ENCODE measurements at places on chromosomes 13 and 19.

DNA sequence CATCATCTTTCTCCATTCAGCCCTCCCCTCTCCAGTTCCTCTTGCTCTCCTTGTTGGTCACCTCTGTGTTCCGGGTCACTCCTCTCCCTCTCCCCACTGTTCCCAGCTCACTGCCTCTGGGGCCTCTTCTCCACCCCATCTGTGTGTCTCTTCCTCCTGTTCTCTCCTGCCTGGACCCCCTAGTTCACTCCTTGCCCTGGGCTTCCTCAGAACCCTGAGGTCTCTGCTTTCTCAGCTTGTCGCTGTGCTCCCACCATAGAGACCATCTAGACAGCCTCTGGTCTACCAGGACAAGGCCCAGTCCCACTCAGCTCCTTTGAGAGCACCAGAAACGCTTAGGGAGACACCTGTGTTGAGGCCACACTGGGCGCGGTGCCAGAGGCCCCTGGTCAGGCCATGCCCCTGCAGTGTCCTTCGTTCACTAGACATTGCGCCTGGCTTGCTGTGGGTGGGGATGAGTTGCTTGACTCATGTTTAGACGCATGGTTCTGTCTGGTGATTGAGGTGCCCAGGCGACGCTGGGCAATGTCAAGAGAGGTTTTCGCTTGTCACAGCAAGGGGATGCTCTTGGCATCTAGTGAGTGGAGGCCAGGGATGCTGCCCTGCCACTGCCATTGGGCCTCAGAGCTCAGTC is 4.8 kb downstream of the LENG9 start:
- DNase-seq, result no peak

DNA sequence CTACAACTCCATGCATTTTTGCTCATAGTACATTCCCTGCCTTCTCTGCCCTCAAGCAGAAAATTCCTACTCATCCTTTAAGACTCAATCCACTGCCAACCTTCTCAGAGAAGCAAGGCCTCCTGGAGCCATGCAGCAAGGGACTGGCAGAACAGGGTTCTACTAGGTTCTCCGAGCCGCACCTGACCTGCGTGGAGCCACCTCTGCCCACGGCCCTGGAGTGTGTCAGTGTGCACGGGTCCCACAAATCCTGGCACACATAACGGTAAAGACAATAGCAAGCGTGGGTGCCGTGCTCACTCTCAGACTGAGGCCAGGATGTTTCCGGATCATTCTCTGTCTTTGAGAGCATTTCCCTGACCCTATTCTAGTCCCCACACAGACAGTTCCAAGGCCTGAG is 30.0 kb downstream of the SOX1 start:
- no peak for DNase-seq

DNA sequence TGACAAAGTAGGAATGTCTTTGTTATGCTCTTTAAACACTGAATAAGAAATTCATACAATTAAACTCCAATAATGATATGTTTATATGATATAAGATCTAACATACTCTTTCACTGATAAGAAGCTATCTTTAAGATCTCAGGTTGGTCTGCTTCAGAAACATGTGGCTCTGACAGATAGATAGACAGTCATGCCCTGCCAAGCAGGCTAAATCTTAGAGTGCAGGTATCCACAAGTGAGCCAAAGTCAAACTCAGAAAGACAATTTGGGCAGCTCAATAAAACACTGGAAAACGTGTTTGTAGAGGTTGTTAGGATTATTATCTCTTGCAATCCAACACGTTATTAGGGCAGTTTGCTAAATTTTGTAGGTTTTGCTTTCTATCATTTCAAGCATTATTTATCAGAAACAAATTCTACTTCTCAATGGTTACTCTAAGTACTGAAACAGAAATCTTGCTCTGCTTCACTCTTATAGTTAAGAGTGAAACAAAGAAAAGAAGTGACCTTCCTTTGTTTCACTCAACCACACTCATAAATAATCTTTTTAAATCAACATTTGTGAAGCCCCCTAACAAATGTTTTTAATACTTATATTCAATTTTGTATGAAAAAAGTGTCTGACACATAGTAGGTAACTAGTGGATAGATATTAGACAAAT is 1255.6 kb downstream of the DIAPH3 start:
- no peak for DNase-seq

GRCh38 chr13:112643759-112644459 is 45.9 kb upstream of the ATP11A start:
- no peak for DNase-seq

- no peak for DNase-seq
These were observed 958.4 kb upstream of the SLC10A2 start for GRCh38 chr13:104024416-104025170.

- DNase-seq, result no peak
These were observed 685 bp downstream of the TCF3 start for GRCh38 chr19:1651568-1652291.

DNA sequence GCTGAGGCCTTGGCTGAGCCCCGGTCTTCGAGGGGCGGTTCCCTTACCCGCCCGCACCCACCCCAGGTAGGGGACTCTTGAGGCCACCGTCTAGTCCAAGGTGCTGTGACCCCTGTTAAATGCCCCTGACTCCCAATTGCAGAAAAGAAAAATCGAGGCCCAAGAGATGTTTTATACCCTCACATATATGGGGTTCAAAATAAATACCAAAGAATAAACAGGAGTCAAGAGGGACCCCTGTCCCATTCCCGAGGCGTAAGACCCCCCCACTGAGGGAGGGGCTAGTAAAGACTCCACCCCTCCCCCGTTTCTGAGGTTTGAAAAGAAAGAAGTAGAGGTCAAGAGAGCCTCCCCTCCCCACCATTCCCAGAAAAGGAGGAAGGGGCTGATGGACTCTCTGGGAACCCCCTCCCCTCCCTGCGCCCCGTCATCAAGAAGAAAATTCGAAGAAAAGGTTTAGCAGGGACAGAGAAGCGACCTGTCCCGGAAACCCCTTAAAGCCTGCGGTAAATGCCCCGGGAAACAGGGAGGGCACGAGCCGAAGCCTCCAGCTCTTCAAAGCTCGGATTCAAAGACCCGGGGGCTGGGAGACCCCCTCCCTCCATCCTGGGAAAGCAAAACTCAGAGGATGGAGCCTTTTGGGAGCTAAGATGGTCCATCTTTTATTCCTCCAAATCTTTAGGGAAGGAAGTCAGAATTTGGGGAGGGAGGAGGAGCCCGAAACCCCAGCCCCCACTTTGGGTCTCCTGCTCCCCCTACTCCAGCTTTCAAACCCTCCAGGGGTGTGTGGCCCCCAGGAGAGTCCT is 755 bp upstream of the RAB3A start:
- DNase-seq, result no peak

- DNase-seq, result no peak
These were observed 15.6 kb downstream of the EPS8L1 start for GRCh38 chr19:55091126-55091910.

- no peak for DNase-seq
These were observed 1060.8 kb downstream of the UQCRFS1 start for GRCh38 chr19:28152195-28152594.

DNA sequence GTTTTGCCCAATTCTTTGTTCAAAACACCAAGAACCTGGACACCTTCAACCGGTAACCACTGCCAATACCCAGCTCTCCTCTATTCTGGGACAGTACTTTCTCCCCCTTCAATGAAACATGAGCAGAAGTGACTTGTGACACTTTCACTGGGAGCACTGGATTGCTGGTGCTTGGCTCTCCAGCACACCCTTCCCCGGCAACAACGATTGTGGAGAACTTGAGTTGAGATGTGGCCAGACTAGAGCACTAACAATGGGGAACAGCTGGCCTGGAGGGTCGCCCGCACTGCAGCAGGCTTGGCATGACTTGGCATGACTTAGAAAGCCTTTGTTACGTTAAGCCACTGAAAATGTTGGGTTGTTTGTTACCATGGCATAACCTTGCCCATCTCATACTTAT is 7.5 kb upstream of the B3GLCT start:
- no peak for DNase-seq

DNA sequence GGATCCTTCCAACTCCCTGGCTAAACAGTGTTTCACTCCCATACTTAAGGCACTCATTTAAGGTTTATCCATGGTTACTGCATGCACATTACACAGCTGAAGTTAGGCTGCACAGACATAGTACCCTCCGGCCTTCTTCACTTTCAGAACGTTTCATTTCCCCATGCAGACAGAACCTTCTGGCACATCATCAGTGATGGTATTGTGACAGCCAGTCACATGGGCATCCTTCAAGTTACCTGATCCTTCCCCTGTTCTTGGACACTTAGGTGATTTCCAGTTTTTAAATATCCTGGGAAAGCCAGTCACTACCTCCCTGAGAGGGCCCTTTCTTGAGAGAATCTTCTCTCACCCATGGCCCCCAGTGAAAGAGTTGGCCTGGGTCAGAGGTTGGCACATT is 9.1 kb downstream of the SMIM7 start:
- no peak for DNase-seq

GRCh38 chr19:14096272-14096992 is 5.9 kb upstream of the SAMD1 start:
- DNase-seq, result no peak

DNA sequence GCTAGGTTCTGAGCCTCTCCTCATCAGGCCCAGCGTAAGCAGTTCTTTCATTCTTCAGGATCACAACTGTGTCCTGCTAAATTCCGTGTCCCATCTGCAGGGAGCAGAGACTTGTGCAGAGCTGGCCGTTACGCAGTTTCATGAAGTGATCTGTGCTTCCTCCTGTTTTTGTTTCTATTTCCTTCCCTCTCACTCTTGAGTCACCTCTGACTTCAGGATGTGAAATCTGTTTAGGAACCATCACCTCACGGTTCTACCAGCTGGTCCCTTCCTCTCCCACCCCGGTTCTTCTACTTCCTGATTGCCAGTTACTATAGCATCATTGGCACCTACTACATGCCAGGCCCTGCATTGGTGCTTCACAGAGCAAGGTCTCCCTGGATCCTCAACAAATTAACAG is 8.5 kb downstream of the MAU2 start:
- DNase-seq, result no peak

- no peak for DNase-seq
These were observed 12.1 kb upstream of the DACH1 start for GRCh38 chr13:71879129-71879535.

GRCh38 chr13:43977911-43978310 is 98.2 kb downstream of the LACC1 start:
- no peak for DNase-seq

DNA sequence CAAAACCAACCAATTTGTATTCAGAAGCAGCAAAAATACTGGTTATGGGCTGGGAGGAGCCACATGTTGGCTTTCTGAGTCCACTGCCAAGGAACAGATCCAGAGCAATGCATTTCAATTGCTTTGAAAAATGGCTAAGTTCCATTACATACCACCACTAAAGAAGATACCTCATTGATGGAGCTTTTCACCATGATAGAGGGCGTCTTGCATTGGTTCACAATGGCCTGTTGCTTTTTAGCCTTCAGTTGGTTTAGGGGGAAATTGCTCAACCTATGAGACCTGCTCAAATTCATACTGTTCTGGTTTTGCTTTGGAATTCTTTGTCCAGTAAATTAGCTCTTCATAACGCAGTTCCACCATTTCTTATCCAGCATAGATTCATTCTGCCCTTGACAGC is 21.2 kb upstream of the CPB2 start:
- no peak for DNase-seq

GRCh38 chr13:97979051-97979450 is 25.6 kb downstream of the IPO5 start:
- no peak for DNase-seq

DNA sequence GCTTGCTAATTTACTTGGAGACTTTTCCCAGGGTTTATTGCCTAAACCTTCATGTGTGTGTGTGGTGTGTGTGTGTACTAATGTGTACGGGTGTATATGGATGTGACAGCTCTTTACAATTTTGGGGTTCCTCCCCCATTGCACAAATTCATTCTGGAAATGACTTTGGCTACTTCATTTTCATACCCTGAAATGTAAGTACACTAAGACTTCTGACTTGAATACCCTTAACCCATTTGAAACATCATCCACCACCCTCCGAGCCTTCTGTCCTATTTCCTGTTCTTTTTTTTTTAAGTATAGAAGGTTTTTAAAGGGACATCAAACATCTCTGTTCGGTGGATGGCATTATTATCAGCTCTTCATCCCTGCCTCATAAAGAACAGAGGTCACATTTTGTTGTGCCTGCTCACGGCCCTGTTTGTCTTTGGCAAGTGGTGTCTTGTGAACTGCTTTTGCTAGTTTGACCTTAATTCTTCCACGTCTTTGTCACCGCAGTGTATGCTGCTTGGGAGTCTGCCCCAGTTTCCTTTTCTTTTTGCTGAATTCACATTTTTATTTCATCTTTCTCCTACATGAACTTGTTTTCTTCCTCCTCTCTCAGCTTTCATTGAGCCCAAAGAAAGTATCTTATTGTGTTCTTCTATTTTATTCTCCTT is 228.3 kb downstream of the FOXO1 start:
- DNase-seq, result no peak

GRCh38 chr13:26433776-26434175 is 123.7 kb upstream of the WASF3 start:
- DNase-seq, result no peak

DNA sequence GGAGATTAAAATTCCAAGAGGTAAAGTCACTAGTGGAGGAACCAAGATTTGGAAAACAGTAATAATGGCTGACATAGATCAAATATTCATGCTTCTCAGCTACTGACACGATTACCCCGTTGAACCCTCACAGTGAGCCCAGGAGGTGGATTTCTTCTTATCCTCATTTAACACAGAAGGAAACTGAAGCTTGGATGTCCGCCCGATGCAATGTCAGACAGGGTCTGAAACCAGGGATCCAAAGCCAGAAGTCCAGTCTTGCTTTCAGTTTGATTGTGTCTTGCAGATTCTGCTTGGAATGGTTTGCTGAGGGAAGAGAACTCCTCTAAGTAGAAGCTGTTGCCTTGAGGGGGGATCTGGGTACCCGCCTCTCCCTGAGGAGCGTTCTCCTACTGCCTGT is 404.7 kb downstream of the KCNRG start:
- DNase-seq, result no peak

GRCh38 chr19:48190288-48190884 is 19.9 kb downstream of the ZSWIM9 start:
- no peak for DNase-seq

GRCh38 chr13:93467175-93467574 is 240.6 kb downstream of the GPC6 start:
- DNase-seq, result no peak

- DNase-seq, result no peak
These were observed 149.1 kb downstream of the NUFIP1 start for GRCh38 chr13:44840131-44840530.

DNA sequence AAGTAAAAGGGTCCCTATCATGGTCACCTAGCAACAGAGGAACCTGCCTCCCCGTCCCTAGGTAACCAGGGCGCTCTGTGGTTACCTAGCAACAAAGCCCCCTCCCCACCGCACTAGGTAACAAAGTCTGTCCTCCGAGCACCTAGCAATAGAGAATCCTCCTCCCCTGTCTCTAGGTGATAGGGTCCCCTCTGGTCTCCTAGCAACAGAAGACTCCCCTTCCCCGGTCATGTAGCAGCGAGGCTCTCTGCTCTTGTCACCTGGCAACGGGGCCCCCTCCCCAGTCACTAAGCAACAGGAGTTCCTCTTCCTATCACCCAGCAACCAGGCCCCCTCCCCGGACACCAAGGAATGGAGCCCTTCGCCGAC is 307 bp downstream of the JOSD2 start:
- DNase-seq, result no peak

- DNase-seq, result no peak
These were observed 5.1 kb downstream of the SLC7A9 start for GRCh38 chr19:32864318-32865007.

All from AG09319 (cell line).